ENCODE measurements at places on chromosomes 2 and 18. TPM values are rescaled to one million over a fixed set of nuclear protein-coding genes. Genes with fewer than 3 reads are reported as not detected.
A peak's percentile ranks its signal among the peaks of the same experiment; 100 is the strongest.

The MYO3B gene
- total RNA-seq, result not detected

The STK11IP gene
- 18.7 TPM for total RNA-seq

DNA sequence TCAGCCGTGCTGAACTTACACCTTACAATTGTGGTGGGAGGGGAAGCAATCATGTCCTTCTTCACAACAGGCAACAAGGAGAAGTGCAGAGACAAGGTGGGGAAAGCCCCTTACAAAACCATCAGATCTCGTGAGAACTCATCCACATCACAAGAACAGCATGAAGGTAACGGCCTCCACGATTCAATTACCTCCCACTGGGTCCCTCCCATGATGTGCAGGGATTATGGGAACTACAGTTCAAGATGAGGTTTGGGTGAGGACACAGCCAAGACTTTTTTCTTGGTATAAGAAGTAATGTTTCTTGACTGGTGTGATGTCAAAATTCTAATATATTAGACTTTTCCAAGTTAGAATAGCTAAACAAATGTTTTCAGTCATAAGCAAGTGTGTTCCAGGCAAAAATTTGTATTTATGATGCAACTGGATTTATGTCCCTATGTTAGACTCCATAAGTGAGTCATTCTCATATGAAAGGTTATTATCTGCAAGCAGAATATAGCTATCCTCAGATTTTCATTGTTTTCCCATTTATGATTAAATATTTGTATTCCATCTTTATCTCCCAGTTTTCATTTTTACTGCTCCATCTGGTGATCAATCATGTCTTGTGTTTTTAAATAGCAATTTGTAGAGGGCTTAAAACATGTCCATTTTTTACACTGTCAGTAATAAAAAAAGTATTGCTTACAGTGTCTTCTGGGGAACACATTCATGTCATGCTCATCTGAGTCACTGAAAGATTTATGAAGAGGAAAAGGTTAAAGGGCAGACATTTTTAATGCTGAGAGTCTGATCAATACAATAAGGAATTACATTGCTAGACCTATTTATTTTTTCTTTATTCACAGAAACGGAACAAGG is 995.2 kb upstream of the CDH2 start:
- DNase-seq, result peak; percentile 52

DNA sequence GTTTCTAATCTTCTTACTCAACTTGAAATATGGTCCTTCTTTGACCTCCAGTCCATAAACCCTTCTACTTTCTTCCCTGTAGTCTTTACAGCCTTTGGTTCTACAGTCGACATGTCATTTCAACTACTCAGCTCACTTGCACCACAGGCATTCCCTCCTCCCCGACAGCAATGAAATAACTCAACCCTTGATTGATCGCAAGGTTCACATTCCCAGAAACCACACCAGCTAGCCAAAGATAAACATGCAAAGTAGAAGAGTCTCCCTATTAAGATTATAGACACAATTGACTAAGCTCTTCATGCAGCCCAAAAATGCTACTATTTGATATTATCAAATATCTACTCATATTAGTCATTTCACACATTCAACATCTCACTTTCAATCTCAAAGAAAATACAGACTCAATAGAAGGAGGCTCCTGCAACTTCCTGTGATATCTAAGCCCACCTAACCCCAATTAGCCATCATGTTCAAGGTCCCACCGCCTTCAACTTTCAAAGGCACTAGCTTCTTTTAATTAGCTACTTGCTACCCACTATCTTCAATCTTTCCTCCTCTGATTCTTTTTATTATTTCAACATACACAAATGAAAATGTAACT is 50.8 kb downstream of the RTTN start:
- peak; percentile 91 for DNase-seq

DNA sequence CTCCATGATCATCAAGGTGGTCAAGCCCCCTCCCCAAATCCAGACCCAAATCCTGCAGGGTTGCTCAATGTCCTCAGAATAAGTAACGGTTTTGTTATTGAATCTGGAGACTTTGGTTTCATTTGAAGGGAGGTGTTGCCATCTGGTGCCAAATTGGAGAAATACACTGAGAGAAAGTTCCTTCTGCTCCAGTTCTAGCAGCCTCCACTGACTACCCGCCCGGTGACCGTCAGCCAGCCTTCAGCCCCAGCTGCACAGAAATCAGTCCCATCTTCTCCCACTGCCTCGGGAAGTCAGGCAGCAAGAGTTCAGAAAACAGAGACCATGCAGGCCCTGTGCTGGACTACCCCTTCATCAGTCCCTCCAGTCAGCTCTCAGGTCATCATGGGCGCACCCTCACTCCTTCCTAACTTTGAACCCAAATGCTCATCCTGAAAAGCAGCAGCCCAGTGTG is 38.7 kb downstream of the PKDCC start:
- DNase-seq, result peak; percentile 76
